ENCODE measurements at places on chromosomes 4 and X.
A peak's percentile ranks its signal among the peaks of the same experiment; 100 is the strongest.

DNA sequence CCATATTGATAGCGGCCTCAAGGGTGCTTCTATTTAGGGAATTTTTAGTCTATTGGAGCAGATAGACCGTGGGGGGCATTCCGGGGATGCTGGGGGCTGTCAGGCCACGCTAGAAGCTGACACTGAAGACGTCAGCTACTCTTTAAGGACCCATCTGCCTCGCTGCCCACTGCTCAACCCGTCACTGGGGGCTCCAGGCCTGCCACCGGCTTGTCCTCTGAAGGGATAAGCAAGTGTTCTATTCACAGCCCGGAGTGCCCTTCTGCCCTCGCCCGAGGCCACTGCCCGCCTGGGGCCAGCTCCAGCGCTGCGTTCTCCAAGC lies 679 bp upstream of the MSL3 start:
- DNase-seq: no peak

DNA sequence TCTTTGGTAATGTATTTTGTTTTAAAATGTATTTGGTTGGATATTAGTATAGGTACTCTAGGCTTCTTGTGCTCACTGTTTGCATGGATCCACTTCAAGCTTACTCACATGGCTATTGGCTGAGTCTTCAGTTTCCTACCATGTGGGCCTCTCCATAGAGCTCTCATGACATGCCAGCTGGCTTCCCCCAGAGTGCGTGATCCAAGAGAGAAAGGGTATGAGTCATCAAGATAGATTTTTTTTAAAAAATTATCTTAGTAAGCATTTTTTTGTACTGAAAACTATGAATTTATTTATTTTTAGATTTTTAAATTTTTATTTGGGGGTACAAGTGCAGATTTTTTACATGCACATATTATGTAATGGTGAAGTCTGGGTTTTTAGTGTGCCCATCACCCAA lies 219.1 kb upstream of the AMOT start:
- no peak for DNase-seq

GRCh38 chrX:71616672-71617529 lies 1.4 kb downstream of the CXCR3 start:
- DNase-seq: peak; percentile 31

DNA sequence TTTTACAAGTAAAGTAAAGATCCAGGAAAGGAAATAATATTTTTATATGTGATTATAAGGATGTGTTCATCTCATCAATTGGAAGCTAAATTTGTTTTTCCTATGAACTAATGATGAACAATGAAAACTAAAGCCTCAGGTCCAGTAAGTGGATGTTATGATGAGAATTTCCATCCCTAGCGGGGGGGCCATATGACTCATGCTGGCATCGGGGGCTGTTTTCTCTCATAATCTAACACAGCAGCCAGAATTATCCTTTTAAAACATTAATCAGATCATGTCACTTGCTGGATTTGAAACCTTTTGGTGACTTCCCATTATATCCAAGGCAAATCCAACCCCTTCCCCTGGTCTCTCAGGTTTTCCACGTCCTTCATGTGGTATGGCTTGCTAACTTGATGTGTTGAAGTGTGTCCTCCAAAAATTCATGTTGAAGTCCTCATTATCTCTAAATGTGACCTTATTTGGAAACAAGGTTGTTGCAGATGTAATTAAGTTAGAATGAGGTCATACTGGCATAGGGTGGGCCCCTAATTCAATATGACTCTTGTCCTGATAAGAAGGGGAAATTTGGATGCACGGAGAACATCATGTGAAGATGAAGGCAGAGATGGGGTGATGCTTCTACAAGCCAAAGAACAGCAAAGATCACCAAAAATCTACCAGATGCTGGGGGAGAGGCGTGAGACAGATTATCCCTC lies 96.8 kb downstream of the AKAP4 start:
- DNase-seq: no peak

GRCh38 chr4:72743078-72743477 lies 174.1 kb upstream of the ADAMTS3 start:
- DNase-seq: peak; percentile 2

GRCh38 chr4:7842384-7843279 lies 97.0 kb downstream of the AFAP1 start:
- DNase-seq: no peak
